Muscle of arm (tissue), 14 donors: ENCODE measurements at places on chromosomes 12 and 14.

- no peak for DNase-seq
Observed at GRCh38 chr12:64893961-64894360, 69.5 kb downstream of the TBC1D30 start.

GRCh38 chr14:56247495-56248200 lies 129.4 kb downstream of the PELI2 start:
- DNase-seq, result no peak

DNA sequence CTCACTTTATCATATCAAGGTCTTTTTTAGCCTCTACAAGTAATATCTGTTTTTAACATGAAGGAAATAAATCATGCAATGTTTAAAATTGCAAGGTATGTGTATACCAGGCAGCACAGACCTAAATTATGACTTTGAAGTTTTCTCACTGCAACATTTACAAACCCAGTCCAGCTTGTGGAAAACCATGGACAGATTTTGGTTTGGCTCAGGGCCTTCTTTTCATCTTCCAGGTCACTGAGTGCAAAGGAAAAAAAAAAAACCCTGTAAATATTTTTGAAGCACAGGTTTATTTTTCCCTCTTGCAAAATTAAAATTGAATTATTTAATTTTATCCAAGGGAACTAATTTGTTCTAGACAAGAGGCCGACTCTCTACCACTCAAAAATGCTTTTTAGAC lies 13.8 kb downstream of the MGP start:
- DNase-seq, result no peak

- DNase-seq, result no peak
Observed at GRCh38 chr14:85221832-85222231, 308.1 kb upstream of the FLRT2 start.

GRCh38 chr12:69580074-69580473 lies 5.2 kb upstream of the CCT2 start:
- no peak for DNase-seq

- no peak for DNase-seq
Observed at GRCh38 chr12:2360630-2361170, 307.9 kb downstream of the CACNA1C start.

DNA sequence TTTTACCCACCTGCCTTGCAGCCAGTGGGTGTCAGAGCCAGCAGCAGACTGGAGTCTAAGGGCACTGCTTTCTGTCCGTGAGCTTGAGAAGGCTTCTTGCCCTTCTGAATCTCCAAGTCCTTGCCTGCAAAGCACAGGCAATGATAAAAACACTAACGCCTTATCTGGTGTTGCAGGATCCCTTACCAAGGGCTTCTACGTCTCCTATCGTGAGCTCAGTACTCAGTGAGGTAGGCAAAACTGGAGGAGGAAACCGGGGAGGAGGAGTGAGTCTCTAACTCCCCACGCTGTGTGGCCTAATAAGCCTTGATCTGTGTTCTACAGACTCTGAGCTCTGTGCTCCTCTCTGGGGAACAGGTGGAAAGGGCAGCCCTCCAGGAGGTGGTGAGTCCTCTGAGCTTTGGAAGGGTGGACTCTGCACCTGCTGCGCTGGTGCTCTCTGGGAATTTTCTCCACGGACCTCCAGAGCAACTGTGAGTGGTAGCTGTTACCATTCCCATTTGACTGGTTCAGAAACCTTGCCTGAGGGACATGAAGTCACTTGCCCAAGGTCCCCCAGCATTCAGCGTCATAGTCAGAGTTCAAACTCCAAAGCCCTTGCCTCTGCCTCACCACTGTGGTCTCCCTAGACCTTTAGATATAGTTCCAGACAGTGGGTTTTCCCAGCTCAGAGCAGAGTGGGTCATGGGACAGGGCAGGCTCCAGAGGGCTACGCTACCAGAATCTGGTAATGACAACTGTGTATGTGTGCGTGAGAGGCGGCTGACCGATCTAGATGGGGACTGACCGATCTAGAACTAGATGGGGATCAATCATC lies 7.0 kb upstream of the MARK3 start:
- no peak for DNase-seq

- DNase-seq, result no peak
Observed at GRCh38 chr12:131120831-131121271, 167.1 kb downstream of the ADGRD1 start.

DNA sequence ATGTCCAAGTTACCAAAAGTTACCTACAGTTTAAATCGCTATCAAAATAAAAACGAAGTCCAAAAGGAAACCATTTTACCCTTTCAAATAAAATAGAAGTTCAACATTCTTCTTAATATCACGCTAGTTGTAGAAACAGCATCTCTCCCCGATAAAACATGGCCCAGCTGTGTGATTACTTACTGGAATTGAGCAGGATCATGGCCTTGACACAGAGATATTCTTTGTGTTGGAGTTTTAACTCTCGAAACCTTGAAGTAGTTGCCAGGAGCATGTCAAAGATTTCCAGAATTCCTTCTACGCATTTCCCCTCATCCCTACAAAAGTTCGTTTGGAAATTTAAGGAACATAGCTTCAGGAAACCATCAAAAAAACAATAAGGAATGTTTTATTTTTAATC lies 44.8 kb downstream of the ESR2 start:
- no peak for DNase-seq

DNA sequence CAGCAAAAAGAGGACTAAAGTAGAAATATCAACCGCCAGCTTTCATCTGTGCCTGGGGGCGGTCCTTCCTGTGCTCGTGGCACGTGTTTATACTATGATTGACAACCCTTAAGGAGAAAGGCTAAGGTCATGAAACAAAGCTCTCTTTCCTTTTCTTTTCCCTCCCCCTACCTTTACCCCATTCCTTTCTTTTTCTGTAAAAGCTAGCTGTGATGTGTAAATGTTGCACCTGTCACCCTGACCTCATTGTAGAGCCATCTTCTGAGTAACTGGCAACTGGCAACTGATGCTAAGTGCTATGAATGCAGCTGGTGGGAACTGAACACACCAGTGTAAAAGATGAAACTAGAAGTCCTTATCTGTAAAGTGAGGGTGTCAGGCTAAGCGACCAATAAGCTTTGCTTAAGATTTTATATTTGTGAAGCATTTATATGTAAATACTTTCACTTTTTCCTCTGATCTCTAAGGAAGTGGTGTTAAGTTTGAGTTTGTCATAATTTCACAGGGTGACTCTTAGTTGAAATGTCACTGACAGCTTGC lies 102.8 kb upstream of the BCAT1 start:
- no peak for DNase-seq

DNA sequence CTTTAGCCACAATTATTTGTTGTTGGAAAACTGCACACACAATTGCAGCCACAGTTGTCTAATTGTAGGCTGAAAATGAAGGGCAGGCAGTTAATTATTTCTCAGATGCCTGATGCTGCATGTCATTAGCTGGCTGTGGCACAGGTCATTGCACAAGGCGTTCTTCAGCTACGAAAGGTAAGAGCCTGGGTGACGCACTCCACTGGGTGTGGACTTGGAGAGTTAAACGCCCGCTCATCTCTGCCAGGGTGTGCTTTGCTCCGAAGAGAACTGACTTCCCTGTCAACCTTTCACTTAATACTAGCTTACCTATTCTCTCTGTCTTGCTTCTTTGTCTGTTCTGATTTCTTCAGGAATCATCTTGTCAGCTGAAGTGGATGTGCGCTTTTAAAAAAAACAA lies 91.4 kb upstream of the CPM start:
- no peak for DNase-seq

GRCh38 chr12:132344601-132345000 lies 15.2 kb upstream of the GALNT9 start:
- DNase-seq, result no peak

GRCh38 chr12:6122201-6122600 lies 2.3 kb downstream of the VWF start:
- DNase-seq, result no peak

- no peak for DNase-seq
Observed at GRCh38 chr12:128690641-128691040, 133.1 kb downstream of the SLC15A4 start.

GRCh38 chr12:80670214-80670613 lies 37.2 kb upstream of the MYF6 start:
- no peak for DNase-seq

DNA sequence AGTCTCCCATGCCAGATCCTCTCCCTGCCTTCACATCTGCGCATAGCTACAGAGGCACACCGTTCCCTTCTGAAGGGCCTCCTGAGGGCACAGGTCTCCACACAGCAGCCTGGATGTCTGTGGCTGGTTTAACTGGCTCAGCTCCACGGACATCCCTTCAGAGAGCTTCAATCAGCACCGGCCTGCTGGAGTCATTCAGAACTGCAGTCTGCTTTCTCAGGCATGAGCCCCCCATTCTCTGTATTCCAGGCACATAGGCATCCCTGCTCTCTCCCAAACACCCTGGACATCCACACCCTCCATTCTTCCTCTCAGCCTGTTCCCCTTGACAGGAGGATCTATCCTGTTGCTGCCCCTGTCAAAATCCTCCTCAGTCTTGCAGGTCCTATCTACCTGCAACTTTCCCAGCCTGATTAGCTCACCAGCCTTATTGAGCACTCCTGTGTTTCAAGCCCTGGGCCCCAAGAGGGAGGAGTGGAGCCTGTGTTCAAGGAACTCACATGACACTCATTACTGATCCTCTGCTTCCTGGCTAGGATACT lies 2.9 kb upstream of the DHRS2 start:
- no peak for DNase-seq

GRCh38 chr12:89470741-89471509 lies 53.7 kb downstream of the GALNT4 start:
- DNase-seq, result peak; percentile 41

GRCh38 chr14:76924371-76925096 lies 98.3 kb downstream of the LRRC74A start:
- DNase-seq, result no peak

DNA sequence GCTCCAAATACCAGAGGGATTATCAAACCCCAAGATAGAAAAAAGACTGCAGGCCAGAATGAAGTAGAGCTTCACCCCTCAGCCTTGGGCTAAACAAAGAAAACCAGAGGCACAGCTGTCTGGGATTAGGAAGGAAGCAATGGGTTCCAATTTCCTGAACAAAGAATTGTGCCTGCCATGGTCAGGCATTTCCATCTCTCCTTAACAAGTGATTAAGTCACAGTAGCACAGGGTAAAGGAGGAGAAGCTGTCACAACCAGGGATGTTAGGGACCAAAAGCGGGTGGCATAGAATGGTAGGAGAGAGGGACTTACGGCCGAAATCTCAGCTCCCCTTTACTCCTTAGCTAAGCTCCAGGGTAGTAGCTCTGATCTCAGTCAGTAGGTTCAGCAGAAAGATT lies 33.9 kb downstream of the SPTLC2 start:
- DNase-seq, result no peak

DNA sequence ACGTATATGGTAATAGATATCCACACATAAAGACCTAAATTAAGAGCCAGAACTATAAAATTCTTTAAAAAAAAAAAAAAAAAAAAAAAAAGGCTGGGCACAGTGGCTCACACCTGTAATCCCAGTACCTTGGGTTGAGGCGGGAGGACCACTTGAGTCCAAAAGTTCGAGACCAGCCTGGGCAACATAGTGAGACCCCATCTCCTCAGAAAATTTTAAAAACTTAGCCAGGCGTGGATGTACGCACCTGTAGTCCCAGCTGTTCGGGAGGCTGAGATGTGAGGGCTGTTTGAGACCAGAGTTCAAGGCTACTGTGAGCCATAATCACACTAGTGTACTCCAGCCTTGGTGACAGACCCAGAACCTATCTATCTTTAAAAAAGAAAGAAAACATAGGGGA lies 4.3 kb downstream of the BTBD7 start:
- no peak for DNase-seq

- no peak for DNase-seq
Observed at GRCh38 chr12:53510181-53510812, 3.0 kb upstream of the NPFF start.

GRCh38 chr12:124993626-124994436 lies at the start of gene BRI3BP:
Gene BRI3BP (plus strand): TSS chr12:124993645. CDS start chr12:124993791, 146 bp downstream.
- DNase-seq, result no peak

GRCh38 chr14:25041898-25042297 lies 8.0 kb downstream of the STXBP6 start:
- no peak for DNase-seq

- DNase-seq, result no peak
Observed at GRCh38 chr14:101780390-101780789, 18.9 kb downstream of the PPP2R5C start.

GRCh38 chr14:101562659-101563351 lies 1.5 kb downstream of the DIO3 start:
- DNase-seq, result no peak

- no peak for DNase-seq
Observed at GRCh38 chr12:34396006-34396860, 373.9 kb downstream of the ALG10 start.

GRCh38 chr14:86414146-86414545 lies 884.2 kb downstream of the FLRT2 start:
- DNase-seq, result peak; percentile 44

DNA sequence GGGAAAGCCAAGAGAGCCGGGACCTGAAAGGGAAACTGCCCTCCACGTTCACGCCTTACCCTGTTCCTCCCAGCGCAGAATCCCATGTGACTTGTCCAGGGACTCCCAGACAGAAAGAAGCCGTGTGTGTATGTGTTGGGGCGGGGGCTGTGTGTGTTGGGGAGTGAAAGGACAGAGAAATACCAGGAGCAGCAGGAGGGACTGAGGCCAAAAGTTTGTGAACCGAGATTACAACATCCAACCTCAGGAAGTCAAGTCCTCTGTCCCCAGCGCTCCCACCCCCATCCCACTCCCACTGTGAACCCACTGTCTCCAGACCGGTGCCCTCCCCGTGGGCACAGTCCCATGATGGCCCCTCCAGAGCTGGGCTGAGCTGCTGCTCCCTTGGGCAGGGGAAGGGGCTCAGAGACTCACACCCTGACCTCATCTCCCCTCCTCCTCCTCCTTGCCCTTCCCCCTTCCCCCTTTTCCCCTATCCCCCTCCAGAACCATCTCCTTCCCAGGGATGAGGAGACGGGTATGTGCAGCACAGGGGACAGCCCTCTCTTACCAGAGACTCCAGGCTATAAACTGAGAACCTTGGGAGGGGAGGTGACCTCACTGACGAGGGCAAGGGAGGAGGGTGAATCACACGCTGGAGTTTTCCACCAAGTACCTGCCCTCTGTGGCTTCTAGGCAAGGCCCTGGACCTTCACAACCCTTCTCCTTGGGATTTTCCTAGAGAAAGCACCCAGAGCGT lies at the start of gene SLC6A12:
SLC6A12 (minus strand) TSS at position 155 of the 739 bp plus-strand sequence. CDS start 4,171 bp downstream, outside the sequence.
- no peak for DNase-seq

- DNase-seq, result no peak
Observed at GRCh38 chr12:18965203-18965602, 164.3 kb upstream of the PLEKHA5 start.

DNA sequence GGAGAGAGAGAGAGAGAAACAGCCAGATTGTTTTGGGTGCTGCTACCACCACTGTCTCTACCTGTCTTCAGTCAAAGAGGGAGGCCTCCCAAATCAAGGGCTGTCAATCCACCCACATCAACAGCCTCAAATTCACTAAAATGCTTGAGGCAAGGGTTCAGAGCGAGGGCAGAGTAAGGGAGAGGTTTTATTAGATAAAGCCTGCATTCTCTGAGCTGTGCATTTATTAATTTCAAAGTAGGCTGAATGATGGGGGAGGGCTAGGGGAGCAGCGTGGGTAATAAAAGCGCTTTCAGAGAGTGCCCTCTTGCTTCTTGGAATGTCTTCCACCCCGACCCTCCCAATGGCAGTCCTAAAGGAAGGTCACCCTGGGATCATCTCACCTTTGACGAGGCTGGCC lies 636.5 kb upstream of the TBX3 start:
- no peak for DNase-seq
